NCI-H2227 treated with DMSO at 0.1 percent for 48 hours (cell line): ENCODE measurements at places on chromosomes 7 and 10.
A peak's percentile ranks its signal among the peaks of the same experiment; 100 is the strongest.

DNA sequence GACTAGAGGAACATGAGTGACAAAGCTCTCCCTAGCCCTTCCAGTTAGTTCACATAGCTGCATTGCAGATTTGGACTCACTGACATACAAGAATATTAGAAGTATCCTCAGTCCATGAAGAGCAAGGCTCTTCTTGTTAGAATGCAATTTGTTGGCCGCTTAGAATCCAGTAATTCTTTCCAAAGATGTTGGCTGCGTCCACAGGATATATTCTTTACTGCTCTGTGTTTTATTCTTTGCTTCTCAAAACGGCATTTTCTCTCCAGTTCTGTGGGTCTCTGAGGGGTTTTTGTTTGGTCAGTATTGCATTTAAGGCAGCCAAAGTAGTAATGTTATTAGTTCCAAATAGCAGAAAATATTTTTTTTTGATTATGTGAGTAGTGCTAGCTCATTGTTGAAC lies 588.6 kb downstream of the DNAJB9 start:
- no peak for DNase-seq

DNA sequence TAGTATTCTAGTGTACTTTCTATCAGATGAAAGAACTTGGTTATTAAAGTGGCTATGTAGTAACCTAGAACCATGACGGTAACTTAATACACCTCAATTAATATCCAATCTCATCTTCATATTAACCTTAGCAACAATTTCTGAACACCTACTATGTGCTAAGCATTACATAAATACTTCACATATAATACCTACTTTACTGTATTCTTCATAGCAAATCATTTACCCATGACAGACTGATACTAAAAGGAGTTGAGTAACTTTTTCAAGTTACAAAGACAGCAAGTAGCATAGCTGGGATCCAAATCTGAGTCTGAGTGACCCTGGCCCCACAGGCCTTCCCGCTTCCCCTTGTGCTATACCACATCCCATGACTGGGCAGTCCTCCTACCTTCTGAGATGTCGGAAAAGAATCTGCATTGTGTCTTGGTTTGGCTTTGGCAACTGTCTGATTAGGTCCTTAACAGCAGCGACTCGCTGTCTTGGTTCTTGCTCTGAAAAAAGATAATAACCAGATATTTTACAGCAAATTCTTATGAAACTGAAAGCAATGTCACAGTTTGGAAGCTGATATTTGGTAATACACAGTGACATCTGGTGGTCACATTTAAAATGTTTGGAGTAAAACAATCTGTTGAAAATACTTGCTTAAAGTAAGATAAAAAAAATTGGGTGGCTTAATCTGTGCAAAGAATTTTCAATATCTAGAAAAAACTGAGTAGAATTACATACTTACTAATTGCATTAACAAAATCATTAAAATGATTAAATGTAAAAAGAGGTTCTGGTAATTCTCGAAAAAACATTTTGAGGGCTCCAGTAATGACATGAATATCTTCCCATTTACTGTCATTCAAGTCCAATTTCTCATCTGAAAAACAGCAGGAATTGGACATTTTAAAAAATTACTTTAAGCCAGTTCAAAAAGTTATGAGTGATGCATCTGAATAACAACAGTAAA lies 120.1 kb downstream of the ARHGAP12 start:
- peak; percentile 40 for DNase-seq

DNA sequence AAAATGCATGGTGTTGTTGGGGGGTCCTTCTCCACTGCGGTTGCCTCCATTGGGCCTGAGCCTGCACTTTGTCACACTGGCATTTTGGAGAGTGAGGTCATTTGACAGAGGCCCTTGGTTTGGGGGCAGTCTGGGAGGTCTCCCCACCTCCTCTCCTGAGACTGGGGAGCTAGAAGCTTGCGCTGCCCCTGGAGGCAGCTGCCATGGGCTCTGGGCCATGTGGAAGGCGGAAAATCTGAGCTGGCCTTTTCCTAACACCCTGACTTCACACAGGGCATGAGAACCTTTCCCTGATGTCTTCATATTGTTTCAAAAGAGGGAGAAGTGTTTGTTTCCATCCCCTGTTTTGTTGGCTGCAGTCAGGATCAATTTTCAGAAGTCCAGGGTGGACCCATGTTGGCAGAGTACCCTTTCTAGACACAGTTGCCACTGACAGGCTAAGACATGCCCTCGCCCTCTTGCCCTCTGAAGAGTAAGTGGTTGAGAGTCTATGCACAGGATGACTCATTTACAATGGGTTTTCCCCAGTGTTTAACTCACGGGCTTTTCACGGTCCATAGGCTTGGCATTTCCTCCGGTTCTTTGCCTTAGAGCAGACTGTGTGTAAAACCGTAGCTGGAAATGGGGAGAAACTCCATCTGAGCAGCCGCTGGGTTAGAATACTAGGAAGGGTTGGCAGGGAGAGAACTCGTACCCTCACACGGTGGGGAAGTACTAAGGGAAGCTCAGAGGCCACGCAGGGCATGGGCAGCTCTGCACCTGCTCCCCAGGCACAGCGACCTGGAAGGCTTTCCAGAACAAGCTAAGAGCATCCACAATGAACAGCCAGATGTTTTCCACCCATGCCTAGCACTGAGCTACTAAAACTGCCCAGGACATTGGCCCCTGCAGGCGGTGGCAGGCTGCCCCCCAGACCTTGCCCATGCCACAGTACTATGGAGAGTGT lies 655.0 kb downstream of the SDK1 start:
- no peak for DNase-seq

- DNase-seq, result no peak
These were observed 33.6 kb downstream of the WIPF3 start for GRCh38 chr7:29839921-29840320.

DNA sequence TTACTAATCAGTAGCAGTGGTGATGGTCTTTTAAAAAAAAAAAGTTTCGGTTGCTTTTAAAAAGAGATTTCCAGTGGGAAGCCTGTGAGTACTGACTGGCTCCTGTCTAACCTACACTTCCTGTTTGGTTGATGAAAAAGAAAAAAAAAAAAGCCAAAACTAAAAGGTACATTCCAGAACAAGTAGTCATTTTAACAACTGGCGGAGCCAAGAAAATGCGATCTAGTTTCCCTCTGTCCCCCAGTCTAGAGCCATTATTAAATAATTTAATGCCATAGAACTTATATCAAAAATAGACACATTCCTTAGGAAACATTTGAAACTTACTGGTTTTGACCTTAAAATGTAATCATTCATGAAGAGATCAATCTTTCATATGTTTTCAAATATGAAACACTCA lies 254.2 kb upstream of the C7orf33 start:
- no peak for DNase-seq

- DNase-seq, result no peak
These were observed 125.9 kb upstream of the INSYN2A start for GRCh38 chr10:127322286-127322685.

GRCh38 chr7:80659120-80660055 lies 20.9 kb downstream of the CD36 start:
- DNase-seq, result peak; percentile 80

DNA sequence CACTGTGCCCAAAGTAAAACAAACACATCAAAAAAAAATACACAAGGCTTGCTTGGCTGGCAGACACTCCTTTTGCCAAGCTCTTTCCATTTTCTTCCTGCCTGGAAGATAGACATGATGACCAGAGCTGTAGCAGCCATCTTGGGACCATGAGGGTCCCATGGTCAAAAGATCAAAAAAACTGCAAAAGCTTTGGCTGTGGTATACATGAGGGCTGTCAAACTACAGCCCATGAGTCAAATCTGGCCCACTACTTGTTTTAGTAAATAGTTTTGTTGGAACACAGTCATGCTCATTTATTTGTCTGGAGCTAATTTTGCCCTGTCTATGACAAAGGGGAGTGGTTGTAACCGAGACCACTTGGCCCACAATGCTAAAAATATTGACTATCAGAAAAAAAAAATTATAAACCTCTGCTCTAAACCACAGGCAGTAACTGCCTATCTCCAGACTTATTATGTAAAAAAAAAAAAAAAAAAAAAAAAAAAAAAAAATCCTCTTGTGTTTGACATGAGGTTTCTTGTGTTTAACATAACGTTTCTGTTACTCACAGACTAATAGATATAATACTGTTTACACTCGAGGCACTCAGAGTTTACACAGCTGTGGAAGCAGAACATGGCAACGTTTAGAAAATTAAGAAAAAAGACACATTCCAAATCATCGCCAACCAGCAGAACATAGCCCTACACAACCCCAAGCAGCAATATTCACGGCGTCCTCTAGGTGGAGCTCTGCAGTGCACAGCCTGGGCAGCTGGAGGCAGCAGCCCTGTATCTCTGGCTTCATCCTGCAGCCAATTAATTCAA lies 36.9 kb downstream of the ASB13 start:
- DNase-seq, result peak; percentile 7

GRCh38 chr10:770975-771374 lies 81.5 kb upstream of the DIP2C start:
- no peak for DNase-seq

DNA sequence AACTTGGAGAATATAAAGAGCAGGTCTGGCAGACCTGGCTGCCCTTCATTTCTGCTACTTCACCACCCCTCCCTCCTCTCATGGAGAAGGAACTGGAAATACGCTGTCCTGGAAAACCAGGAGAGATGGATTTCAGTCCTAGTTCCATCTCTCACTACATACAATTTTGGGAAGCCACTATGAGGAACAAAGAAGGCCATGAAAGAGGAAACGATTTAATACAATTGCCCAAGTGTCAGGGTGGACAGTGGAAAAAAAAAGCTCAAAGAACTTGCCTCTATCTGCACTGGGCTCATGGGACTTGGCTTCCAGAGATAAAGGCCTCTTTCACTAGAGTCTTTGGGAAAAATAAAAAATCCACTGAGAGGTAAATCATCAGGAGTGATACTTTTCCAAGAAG lies 561.7 kb downstream of the KCNMA1 start:
- no peak for DNase-seq

DNA sequence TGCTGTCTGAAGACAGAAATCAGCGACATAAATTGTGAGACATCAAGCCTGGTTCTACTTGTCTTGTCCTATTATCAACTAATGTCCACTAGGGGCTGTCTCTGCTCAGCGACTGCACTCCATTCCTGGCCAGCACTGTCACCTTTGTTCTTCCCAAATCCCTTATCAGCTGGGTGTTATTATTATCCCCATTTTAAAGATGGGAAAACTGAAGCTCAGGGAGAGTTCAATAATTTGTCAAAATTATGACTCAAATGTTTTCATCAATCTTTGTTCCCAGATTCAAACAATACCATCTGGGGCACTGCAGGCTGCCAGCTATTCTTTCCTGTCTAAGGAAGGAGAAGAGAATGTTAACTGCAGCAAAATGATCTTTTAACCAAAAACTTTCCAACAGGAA lies 431.6 kb upstream of the NFE2L3 start:
- no peak for DNase-seq

DNA sequence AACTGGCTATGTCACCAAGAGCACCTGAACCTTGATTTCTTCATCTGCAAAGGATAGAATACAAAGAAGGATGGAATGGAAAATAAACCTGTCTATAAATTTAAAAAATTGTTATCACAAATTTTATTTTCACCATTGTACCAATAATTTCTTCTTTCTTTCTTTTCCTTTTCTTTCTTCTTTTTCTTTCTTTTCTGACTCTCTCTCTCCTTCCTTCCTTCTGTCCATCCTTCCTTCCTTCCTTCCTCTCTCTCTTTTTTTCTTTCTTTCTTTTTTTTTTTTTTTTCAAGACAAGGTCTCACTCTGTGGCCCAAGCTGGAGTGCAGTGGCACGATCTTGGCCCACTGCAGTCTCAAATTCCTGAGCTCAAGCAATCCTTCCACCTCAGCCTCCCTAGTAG lies 36.6 kb upstream of the SORBS1 start:
- DNase-seq, result no peak

- no peak for DNase-seq
These were observed 146.3 kb downstream of the GALNT17 start for GRCh38 chr7:71278257-71278656.

DNA sequence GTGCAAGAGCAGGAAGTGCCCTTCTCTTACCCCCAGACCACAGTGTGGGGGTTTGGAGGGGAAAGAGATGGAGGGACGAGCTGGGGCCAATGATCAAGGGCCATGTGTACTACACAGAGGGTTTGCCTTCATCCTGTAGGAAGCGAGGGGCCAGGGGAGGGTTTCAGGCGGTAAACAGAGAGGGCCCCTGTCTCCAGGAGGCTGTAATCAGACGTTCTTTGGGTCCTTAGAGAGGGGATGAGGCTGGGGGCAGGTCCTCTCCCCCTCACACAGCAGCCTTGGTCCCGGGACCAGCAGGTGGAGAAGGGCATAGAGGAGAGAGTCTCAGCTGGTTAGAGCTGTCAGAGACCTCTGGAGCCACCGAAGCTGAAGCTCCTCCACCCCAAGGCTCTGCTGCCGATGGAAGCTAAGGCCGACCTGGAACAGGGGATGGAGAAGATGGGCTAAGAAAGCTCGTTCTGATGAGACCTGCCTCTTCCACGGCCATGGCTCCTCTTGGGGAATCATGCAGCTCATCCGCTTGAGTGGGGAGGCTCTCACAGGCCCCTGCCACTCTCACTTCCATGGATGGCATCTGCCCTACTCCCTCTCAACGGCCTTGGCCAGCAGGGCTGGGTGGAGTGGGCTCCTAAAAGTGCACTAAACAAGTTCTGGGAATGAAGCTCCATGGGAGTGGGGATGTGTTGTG lies 3.5 kb downstream of the LOXL4 start:
- no peak for DNase-seq

- DNase-seq, result no peak
These were observed 8.0 kb downstream of the DNAJC1 start for GRCh38 chr10:21995557-21995956.

DNA sequence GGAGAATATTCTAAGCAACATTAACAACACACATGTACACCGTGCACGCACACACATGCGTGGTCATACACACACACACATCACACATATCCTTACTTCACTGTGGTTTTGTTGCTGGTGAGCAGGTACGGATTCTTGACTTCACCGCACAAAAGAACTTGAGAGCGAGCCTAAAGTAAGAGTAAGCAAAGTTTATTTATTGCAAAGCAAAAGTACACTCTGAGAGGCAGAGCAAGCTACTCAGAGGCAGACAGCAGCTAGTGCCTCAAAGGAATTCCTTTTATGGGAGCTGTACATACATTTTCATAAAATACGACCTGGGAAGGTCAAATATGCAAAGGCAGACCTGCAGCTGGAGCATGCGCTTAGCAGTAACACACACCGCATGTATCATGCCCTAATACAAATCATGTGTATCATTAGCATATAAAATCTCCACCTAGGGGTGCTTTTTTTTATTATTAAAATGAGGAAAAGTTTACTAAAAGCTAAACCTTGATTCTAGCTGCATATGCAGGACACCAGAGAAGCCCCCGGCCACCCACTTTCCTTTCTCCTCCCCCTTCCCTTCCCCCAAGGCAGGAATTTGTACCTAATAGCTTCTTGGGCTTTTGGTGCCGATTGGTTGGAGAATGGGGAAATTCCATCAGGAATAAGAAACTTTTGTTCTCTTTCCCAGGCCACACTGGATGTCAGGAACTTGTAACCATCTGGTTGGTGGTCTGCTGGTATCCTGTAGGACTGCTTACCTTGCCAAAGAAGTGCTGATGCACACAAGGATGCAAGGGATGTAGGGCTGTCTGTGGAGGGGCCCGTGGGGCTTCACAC lies 16.5 kb upstream of the GPR37 start:
- no peak for DNase-seq

- DNase-seq, result no peak
These were observed 38.8 kb downstream of the SLC29A3 start for GRCh38 chr10:71357792-71358265.
